ENCODE measurements at places on chromosomes 3 and 15.

DNA sequence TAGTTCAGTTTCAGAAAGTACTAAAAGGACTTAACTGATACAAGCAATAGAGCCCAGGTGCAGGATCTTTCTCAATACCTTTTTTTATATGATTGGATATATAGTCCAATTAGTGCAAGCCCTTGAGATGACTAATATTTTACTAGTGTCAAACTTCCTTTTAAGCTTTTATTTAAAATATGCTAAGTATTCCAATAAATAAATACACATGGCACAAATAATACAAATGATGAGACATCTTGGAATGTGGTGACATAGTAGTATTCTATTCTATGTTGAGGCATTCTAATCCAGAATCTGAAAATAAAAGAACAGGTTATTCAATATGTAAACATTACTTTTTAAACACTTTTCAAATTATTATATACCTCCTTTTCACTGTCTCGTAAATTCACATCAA is 670.0 kb downstream of the SI start:
- no peak for DNase-seq

GRCh38 chr3:133799794-133800585 is 5.6 kb upstream of the SRPRB start:
- DNase-seq = no peak

GRCh38 chr15:39888809-39889208 is 31.3 kb downstream of the GPR176 start:
- no peak for DNase-seq

DNA sequence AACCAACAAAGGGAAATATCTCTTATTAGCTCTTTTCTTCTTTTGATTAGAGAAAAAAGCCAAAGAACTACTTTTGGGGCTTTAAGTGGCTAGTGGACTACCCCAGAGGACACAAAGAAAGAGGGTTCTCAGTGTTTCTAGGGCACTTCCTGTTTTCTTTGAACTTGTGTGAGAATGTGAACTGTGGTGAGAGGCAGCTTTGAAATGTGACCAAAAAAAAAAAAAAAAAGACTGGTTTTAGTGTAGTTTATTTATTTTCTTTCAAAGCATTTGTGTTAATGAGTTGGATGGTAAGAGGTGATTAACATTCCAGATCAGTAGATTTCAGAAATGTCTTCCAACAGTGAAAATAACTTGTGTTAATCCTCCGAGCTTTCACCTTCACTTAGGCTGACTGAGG is 32.4 kb downstream of the SELENOT start:
- no peak for DNase-seq

DNA sequence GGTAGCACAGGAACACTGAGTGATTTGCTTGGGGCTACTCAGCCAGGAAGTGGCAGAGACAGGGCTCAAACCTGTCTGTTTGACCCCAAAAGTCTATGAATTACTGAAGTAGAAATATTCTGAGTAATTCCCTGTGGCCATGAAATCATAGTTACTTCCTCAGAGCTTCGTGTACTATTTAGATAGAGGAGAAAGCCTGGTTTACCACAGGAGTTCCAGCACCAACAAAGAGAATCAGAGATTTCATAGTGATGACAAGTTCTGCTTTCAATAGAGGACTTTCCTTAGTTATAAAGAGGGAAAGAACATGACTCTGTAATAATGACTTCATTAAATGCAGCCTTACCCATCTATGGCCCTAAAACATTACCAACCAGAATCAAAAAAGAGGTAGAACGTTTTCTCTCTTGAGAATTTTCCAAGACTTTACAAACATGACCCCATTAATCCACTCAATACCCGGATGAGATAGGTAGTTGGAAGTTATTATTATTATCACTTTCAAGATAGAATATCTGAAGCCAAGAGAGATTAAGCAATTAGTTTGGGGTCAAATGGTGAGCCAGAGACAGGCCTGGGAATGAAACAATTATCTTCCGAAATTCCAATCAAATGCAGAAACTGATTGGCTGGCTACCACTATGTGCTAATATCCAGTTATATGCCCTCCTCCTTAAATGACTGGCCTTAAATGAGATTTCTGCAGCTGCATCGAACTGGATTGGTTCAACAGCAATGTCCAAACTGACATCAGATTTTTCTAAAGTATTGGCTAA is 13.6 kb upstream of the WNT5A start:
- no peak for DNase-seq

DNA sequence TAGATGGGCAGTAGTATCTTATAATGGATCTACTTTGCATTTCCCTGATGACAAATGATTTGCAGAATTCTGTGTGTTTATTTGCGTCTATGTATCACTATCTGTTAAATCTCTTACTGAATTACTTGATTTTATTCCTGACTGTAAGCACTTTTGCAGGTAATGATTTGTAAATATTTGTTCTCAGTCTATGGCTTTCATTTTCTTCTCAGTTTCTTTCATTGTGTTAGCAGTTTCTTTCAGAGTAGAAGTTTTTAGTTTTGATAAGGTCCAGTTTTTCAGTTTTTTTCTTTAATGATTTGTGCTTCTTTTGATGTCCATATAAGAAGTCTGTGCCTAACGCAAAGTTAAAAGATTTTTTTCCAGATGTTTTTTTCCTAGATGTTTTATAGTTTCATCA is 12.9 kb downstream of the SLC25A36 start:
- DNase-seq = no peak

DNA sequence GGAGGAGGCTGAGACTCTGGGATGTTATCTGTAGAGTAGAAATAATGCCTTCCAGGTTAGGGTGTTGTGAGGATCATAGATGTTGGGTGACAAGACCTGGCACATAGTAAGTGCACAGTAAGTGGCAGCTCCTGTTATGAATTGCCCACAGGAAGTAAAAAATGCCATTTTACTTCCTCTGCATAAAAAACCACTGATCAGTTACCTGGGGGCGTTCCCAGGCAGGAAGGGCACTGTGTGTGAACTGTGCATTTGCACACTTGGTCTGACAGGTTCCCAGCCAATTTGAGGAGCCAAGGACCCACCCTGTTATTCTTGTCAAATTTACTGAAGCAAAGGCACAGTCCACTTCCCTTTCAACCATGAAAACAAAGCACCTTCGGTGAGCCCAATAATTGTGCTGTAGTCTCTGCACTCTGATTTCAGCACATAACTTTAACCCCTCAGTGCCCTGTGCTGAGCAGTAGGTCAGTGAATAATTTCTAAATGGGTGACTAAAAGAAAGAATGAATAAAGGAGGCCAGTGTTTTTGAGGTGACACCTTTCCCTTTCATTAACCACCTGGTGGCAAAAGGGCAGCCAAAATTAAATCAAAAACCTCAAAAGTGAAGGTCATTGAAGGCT is 85.8 kb upstream of the ARHGEF3 start:
- DNase-seq = no peak

GRCh38 chr3:16362770-16363169 is 97.8 kb downstream of the OXNAD1 start:
- no peak for DNase-seq

DNA sequence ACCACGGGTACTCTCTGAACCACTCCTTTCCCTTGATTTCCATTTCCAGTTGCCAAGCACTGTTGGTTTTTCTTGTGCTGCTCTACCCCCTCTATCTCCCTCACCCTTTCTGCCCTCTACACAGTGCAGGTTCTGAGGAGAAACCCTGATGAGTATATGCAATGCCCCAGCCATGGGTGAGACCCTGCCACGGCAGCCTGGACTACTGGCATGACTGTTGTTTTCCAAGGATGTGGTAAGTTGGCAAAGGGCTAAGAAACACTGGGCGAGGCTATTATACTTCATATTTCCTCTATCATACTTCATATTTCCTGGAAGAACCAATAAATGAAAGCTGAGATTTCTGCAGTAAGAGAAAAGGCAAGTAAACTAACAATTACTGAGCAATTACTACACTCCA is 27.9 kb downstream of the CHAC1 start:
- no peak for DNase-seq
